ENCODE measurements at places on chromosomes 7 and 10.

- H3K4me3 ChIP-seq, result no peak overlapping the region
- H3K4me1 ChIP-seq, result peaks cover 3% of the 10 kb centered on the region
- no peak for DNase-seq
- H3K27ac ChIP-seq, result no peak overlapping the region
- no peaks in the 10 kb centered on the region for H3K27me3 ChIP-seq
Measured at GRCh38 chr10:132320654-132321469, 11.1 kb upstream of the LRRC27 start.

- H3K4me1 ChIP-seq, result no peaks in the 10 kb centered on the region
- no peaks in the 10 kb centered on the region for H3K27me3 ChIP-seq
- no peak for DNase-seq
- H3K27ac ChIP-seq, result no peak overlapping the region
- H3K36me3 ChIP-seq, result no peaks in the 10 kb centered on the region
Measured at GRCh38 chr7:28277958-28278357, 97.4 kb upstream of the JAZF1 start.

DNA sequence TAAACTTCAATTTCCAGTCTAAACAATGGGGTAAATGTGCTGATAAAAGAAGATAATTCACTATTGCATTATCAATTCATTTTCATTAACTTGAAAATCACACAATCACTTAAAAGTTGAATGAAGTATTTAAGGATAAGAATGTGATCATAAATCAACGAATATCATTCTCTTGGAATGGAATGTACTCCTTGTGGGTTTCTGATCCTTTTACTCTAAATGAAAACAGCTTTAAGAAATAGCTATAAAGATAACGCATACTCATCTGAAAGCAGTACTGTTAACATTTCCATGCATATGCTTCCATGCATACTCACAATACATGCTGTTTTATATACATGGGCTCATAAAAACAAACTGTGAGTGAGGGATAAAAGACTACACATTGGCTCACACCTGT is 108.8 kb downstream of the ATE1 start:
- no peak overlapping the region for H3K4me3 ChIP-seq
- H3K36me3 ChIP-seq, result no peaks in the 10 kb centered on the region
- no peaks in the 10 kb centered on the region for H3K27me3 ChIP-seq
- H3K27ac ChIP-seq, result no peak overlapping the region
- no peak for DNase-seq

GRCh38 chr10:126673565-126673964 is 3.1 kb upstream of the C10orf90 start:
- DNase-seq, result no peak
- H3K27ac ChIP-seq, result no peak overlapping the region
- H3K27me3 ChIP-seq, result no peaks in the 10 kb centered on the region
- no peak overlapping the region for H3K4me3 ChIP-seq

- H3K27me3 ChIP-seq, result no peaks in the 10 kb centered on the region
- peaks cover 7% of the 10 kb centered on the region for H3K4me1 ChIP-seq
- DNase-seq, result no peak
Measured at GRCh38 chr10:112631501-112632400, 184.7 kb downstream of the VTI1A start.

GRCh38 chr7:130912082-130912861 is 178.3 kb upstream of the KLF14 start:
- H3K27ac ChIP-seq, result peak overlapping the region; percentile 96
- peak overlapping the region; percentile 60 for H3K4me3 ChIP-seq
- no peak for DNase-seq
- H3K36me3 ChIP-seq, result no peaks in the 10 kb centered on the region
- H3K27me3 ChIP-seq, result no peaks in the 10 kb centered on the region

All from ascending aorta (tissue), 2 donors.